ENCODE measurements at places on chromosomes 3 and 15. TPM values are rescaled to one million over a fixed set of nuclear protein-coding genes. Genes with fewer than 3 reads are reported as not detected.
A peak's percentile ranks its signal among the peaks of the same experiment; 100 is the strongest.

GRCh38 chr15:63891079-63891767, 57.5 kb upstream of the HERC1 start:
- DNase-seq, result peak; percentile 88

DNA sequence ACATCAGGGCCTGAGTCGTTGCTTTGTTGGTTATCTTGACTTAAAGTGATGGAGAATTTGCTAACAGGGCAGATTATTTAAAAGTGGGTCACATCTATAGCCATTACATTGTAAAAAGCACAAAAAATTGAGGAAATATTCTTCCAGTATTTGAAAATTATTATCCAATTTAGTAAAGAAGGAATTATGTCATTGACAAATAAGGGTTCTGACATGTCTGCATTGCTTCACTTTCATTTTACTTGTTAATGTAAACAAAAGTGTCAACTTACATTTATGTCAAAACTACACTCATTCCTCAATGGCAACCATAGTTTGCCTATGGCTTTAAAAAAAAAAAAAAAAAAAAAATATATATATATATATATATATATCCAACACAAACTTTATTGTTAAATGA, 3.4 kb upstream of the PARP14 start:
- no peak for DNase-seq

DNA sequence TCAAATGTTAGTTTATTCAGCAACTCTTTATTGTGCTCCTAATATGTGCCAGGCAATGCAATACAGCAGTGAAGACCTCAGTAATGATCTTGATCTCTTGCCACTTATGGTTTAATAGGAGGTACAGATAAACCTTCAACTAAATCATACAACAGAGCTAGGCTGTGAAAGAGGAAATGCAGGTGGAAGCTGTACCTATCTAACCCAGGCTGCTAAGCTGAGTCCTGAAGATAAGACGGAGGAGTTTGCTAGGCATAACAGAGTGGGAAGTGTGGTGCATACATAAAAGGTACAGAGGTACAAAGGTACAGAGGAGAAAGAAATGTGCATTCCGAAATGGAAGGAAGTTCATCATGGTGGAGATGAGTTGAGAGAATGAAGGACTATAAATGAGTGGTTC, 35.0 kb downstream of the KBTBD8 start:
- DNase-seq, result no peak

- DNase-seq, result no peak
These were observed 37.5 kb upstream of the CLRN1 start for GRCh38 chr3:151009981-151010380.

GRCh38 chr3:17709236-17709810, 33.1 kb downstream of the TBC1D5 start:
- DNase-seq, result no peak

- DNase-seq, result no peak
These were observed 81.1 kb upstream of the MFGE8 start for GRCh38 chr15:88994286-88994685.

- no peak for DNase-seq
These were observed 51.2 kb downstream of the MFN1 start for GRCh38 chr3:179398574-179399231.

Gene ARPIN
- total RNA-seq, result 20.1 TPM

Gene GRAMD2A
- 0.95 TPM for total RNA-seq

Gene FBXL22
- total RNA-seq, result 0.71 TPM

Gene GLDN
- total RNA-seq, result not detected

Gene IP6K2
- total RNA-seq, result 87.0 TPM

Gene TRAIP
- 28.2 TPM for total RNA-seq

Gene TMEM207
- total RNA-seq, result 1.4 TPM
